ENCODE measurements at places on chromosomes 12 and 14.

DNA sequence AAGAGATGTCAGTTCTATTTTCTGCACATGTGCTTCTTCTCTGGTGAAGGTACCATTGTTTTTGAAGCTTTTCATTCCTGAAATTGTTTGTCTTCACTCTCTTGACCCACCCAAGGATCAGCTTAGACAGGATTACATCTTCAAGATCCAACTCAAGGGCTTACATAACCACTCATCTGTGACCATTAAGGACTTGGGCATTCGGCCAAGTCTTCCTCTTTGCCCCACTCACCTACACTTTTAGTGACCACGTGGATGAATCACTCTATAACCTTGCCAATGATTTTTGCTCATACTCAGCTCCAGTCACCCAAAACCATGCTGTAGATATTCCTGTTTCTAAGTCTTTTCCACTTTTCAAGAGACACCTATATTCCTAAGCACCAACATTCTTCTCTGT, 36.5 kb upstream of the SSTR1 start:
- DNase-seq: no peak

DNA sequence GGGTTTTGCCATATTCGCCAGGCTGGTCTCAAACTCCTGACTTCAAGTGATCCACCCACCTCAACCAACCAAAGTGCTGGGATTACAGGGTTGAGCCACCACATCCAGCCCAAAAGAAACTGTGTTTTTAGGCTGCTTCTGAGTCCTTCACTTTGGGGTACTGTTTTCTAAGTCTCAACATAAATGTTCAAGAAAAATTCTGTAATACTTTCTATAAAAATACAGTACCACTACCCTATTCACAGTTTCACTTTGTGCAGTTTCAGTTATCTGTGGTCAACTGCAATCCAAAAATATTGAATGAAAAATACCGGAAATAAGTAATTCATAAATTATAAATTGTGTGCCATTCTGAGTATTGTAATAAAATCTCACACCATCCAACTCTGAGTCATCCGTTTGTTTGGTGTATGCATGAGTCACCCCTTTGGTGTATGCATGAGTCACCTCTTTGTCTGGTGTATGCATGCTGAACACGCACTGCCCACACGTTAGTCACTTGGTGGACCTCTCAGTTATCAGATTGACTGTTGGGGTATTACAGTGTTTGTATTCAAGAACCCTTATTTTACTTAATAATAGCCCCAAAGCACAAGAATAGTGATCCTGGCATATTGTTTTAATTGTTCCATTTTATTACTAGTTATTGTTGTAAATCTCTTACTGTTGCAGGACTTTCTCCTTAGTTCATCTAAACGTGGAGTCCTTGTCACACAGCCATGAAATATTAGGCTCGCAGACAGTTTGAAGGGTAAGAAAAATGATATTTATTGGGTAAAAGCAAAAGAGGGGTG, 190.2 kb downstream of the FSCB start:
- DNase-seq: no peak

DNA sequence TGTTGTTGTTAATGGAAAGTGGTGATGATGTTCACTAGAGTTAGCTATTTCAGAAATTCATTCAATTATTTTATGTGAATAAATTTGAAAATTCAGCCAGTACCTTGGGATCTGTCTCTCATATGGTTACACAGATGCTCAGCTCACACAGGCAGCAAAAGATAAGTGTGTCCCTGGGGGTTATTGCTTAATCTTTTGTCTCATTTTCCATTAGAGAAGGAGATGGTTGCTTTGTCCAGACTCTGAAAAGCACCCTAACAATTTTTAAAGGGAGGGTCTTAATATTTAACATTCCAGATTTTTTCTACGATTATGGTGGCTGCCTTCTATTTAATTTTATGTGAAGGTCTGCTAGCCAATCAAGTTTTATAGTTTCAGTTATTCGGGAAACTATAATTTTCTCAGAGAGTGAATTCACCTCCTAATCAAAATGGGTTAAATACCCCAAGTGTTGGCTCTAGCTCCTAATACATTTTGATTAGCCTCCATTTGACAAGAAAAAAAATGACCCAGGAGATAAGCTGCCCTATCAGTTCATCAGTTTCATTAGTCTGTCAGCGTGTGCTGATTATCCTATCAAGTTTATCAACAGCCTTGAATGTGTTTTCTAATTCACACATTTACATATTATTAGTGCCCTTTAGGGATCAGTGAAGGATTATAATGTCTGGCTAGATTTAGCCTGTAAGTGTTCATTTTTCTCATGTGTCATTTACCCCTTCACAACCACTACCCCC, 282.1 kb downstream of the TMTC2 start:
- DNase-seq: no peak

DNA sequence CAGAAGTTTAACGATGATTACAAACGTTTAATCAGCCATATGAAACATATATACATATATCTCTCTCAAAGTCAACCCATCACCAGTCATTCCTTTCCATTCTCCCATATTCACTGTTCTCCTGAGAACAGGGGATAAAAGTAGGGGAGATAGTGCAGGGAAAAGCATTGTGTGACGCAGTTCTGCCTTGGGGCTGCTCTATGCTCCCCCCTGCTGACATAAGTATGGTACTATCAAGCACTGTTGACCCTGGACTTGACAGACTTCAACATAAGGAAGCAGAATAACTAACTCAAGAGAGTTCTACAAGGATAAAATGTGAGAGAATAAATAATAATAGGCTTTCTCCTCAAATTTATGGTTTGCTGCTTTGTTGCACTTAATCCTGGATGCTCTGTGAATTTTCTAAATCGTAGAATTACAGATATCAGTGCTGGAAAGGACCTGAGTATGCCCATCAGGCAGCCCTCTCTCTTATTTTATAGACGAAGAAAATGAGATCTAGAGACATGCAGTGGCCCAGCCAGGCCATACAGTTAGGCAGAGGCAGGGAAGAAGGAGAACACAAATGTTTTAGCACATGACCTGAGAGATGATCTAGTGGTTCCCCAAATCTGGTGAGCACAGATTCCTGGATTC, 87.2 kb downstream of the SCN8A start:
- DNase-seq: no peak

DNA sequence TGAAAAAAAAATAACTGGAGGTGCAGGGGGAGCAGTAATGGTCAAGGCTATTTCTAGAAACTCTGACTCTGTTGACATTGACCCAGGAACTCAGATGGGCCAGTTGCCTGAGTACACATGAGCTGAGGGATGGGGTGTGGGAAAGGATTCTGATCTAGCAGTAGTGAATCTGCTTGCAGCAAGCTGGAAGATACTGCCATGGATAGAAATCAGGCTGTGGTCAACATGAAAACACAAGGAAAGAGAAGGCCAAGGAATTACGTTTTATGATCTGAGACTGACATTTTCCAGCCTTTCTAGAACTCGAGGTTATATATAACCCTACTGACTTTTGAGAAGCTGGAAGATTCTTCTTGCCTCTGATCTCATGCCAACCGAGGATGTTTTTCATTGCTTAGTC, 90.0 kb downstream of the ANO6 start:
- DNase-seq: no peak

GRCh38 chr14:52032204-52032801, 36.6 kb downstream of the NID2 start:
- no peak for DNase-seq

GRCh38 chr12:119178544-119179334, at the start of gene HSPB8:
Gene HSPB8, plus strand, starts transcription at chr12:119178931. Its CDS starts 382 bp downstream, at chr12:119179313.
- no peak for DNase-seq

DNA sequence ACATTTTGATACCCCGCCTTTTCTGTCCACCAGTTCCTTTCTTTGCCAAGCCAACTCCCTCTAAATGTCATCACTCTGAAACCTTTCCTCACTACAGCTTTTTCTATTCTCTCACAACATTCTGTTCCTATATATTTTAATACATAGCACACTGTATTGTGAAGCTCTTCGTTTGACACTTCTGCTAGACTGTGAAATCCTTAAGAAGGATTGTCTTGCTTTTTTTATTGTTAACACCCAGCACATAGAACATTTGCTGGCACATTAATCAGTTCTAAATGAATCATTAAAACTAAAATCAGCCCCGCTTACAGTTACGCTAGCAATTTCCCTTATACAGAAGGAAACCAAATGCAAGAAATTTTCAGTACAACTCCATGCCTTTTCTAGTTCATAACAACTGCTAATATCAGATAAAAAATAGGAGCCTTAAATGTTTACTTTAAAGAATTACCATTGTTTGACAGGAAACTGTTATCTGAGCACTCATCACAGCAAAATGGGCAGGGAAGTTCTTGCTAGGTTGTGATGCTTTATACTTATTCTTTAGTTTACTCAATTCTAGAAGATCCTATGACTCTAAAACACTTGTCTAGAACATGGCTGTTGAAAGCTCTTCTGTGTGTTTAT, 93.5 kb downstream of the PPP1R12A start:
- no peak for DNase-seq

DNA sequence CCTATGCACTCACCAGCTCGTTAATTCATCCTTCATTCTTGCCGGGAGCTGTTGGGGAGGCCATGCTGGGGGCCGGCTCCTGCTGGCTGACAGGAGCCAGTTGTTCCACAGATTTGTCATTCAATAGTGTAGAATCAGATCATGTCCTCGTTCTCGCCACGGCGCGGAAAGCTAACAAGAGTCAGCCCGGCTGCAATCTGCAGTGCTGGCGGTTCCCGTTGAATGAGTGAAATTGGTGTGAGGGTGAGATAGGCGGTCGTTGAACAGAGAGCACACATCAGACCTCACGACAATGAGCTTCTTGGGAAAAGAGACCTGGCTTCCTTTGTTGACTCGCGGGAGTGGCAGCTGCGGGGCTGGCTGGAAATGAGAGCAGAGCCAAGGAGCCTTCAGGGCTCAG, 57.5 kb downstream of the KIF26A start:
- no peak for DNase-seq

- DNase-seq: no peak
Measured at GRCh38 chr12:80157645-80158044, 58.3 kb downstream of the OTOGL start.

DNA sequence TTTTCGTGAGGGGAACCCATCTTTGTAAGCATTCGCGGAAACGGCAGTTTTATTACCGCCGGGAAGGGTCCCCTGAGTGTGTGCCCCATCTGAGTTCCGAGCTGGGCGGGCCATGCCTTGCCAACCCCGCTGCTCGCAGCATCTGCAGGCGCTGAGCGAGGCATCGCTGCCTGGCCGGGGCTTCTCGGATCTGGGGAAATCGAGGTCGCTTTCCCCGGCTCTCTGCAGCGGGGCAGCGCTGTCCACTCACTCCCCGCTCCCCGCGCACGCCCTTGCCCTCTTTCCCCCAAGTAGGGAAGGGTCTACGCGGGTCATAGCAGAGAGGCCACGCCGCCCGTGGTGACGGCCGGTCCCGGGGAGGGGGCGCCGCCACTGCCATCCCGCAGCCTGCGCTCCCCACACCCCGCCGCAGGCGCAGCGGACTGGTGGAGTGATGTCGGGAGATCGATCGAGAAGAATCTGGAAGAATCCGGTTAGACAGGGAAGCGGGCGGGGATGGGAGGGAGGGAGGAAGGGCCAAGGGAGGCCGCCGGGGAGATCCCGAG, 507 bp upstream of the FKBP4 start:
- no peak for DNase-seq

All from NCI-H1048 (cell line).